ENCODE measurements at places on chromosomes 7 and 10. TPM values are rescaled to one million over a fixed set of nuclear protein-coding genes. Genes with fewer than 3 reads are reported as not detected.

ABCC2 gene
- total RNA-seq: 0.07 TPM

DNA sequence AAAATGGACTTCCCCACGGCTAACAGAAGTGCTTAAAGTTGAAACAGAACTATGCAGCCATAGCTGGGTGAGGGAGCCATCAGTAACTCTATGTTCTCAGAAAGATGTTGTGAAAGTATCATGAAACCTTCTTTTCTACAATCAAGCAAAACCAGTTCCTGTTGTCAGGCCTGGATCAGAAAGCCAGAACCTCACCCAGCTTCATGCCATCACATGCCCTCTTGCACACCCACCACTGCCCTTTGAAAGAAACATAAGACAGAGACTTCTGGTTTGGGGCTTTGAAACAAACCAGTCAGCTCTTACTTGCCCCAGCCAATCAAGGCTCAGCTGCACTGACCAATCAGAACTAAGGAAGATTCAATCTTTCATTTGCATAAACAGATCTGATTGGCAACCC is 230.8 kb upstream of the FERD3L start:
- no peak for DNase-seq

- DNase-seq: no peak
Measured at GRCh38 chr10:131563411-131563810, 251.9 kb upstream of the TCERG1L start.

DNA sequence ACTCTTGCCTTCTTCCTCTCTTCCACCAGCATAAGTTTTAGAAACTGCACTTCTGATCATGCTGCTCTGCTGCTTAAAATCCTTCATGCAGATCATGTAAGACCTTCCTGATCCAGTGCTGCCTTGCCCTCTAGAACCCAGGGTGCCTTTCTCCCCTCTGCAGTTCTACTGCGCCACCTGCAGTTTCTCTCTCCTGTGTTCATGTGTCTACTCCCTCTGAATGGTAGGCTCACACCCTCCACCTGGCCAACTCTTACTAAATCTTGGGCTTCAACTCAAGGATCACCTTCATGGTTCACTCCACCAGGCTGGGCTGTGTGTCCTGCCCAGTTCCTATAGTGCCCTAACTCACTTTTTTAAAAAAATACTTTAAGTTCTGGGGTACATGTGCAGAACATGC is 174.6 kb upstream of the ITGB1 start:
- no peak for DNase-seq

- DNase-seq: no peak
Measured at GRCh38 chr10:60222047-60222446, 167.6 kb downstream of the ANK3 start.

DNA sequence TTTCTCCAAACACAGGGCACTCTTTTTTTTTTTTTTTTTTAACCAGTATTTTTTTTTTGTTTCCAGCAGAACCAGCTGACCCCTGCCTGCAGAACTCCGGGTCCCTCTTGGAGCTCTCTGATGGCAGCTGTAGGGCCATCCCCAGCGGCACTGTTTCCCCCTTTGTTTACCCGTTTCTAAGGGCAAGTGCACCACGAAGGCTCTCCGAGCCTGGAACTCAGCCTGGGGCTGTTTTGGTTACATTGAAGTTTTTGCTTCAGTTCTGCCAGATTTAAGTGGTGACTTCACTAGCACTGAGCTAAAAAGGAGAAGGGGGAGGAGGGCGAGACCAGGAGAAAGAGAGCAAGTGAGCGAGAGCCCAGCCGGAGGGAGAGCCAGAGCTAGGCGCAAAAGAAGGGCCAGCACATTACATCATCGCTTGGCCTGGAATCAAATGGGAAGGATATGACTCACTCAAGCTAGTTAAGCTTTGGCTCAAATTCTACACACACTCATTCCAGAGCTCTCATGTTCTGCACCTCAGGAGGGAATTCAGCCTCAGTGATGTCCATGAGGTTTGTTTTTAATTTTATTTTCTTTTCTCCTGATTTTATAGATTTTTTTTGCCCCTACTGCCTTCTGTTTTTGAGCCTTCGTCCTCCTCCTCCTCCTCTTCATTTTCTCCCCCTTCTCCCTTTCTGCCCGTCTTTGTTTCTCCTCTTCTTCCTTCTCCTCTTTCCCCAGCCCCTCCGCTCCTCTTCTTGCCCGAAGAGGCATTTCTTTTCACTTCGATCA is 272.3 kb downstream of the TRIL start:
- DNase-seq: peak; percentile 96

DNA sequence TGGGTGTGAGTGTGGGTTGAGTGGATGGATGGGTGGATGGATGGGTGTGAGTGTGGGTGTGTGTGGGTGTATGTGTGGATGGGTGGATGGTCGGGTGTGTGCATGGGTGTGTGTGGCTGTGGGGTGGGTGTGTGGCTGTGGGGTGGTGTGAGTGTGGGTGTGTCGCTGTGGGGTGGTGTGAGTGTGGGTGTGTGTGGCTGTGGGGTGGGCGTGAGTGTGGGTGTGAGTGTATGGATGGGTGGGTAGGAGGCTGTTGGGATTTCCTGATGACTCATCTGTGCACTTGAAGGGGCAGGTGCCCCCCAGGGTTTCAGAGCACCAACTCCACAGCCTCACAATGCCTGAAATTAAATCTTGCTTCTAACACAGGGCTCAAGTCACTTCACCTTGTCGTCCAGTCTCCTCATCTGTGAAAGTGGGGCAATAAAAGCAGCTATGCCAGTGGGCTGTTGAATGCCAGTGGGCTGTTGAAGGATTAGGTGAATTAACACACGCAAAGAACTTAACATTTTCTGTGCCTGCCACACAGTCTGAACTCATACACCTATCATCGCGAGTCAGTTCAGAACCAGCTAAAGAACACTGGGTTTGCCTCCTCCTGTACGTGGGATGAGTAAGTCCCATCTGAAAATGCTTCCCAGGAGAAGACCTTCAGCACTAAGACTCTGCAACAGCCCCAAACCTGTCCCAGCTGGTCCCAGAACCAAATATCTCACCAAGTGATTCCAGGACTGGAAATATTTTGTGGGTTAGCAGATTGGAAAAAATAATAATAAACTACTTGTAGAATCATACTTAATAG is 32.0 kb downstream of the SFMBT2 start:
- DNase-seq: no peak
